ENCODE measurements at places on chromosomes 12 and 14. TPM values are rescaled to one million over a fixed set of nuclear protein-coding genes. Genes with fewer than 3 reads are reported as not detected.

GRCh38 chr12:111174251-111174960 is 194.5 kb downstream of the PHETA1 start:
- H3K27ac ChIP-seq, result no peak overlapping the region
- H3K36me3 ChIP-seq, result no peaks in the 10 kb centered on the region
- no peaks in the 10 kb centered on the region for H3K4me1 ChIP-seq
- no peak for DNase-seq
- H3K4me3 ChIP-seq, result no peak overlapping the region

- no peak overlapping the region for H3K27ac ChIP-seq
- H3K4me3 ChIP-seq, result no peak overlapping the region
- no peaks in the 10 kb centered on the region for H3K36me3 ChIP-seq
- no peaks in the 10 kb centered on the region for H3K4me1 ChIP-seq
Measured at GRCh38 chr14:94643316-94644101, 31.3 kb downstream of the SERPINA3 start.

DNA sequence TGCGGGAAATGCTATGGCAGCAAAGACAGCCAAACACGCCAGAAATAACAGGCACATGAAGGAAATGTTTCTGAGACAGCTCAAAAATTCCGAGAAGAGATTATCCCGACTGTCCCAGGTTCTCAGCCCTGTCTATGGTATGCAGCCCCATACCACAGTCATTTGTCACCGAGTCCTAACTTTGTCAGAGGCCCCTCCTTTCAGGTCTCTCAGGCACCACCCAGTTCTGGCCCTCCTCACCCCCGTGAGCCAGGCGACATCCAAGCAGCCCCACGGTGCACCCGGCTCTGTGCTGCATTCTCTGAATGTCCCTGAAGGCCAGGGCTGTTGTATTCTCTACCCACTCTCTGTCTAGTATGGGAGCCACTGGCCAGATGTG is 24.0 kb downstream of the SSH1 start:
- peak overlapping the region; percentile 92 for H3K27ac ChIP-seq
- H3K4me1 ChIP-seq, result peaks cover 81% of the 10 kb centered on the region
- H3K36me3 ChIP-seq, result no peaks in the 10 kb centered on the region
- H3K4me3 ChIP-seq, result peak overlapping the region; percentile 9

GRCh38 chr12:74393272-74393671 is 144.4 kb upstream of the ATXN7L3B start:
- H3K36me3 ChIP-seq, result no peaks in the 10 kb centered on the region

DNA sequence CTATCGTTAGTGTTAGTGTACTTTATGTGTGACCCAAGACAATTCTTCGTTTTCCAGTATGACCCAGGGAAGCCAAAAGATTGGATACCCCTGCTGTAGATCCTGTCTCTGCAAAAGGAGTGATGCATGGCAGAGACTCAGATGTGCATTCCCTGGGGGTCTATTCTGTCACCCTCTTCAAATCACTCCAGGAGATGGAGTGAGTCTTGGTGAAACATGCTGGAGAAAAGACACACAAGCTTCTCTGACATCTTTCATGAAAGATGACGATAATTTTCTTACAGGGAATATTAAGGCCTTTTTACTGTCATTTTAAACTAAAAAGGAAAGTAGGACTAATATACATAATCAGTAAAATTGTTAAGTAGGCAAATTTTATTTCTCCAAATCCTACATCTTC is 437.9 kb upstream of the SOX5 start:
- H3K27ac ChIP-seq, result no peak overlapping the region
- H3K36me3 ChIP-seq, result no peaks in the 10 kb centered on the region

Gene PTGDR
- polyA plus RNA-seq, result 0.11 TPM

- H3K27ac ChIP-seq, result peak overlapping the region; percentile 82
- no peaks in the 10 kb centered on the region for H3K36me3 ChIP-seq
- H3K4me1 ChIP-seq, result peaks cover 17% of the 10 kb centered on the region
- no peak overlapping the region for H3K4me3 ChIP-seq
Measured at GRCh38 chr14:74786796-74787315, 23.7 kb downstream of the YLPM1 start.

DNA sequence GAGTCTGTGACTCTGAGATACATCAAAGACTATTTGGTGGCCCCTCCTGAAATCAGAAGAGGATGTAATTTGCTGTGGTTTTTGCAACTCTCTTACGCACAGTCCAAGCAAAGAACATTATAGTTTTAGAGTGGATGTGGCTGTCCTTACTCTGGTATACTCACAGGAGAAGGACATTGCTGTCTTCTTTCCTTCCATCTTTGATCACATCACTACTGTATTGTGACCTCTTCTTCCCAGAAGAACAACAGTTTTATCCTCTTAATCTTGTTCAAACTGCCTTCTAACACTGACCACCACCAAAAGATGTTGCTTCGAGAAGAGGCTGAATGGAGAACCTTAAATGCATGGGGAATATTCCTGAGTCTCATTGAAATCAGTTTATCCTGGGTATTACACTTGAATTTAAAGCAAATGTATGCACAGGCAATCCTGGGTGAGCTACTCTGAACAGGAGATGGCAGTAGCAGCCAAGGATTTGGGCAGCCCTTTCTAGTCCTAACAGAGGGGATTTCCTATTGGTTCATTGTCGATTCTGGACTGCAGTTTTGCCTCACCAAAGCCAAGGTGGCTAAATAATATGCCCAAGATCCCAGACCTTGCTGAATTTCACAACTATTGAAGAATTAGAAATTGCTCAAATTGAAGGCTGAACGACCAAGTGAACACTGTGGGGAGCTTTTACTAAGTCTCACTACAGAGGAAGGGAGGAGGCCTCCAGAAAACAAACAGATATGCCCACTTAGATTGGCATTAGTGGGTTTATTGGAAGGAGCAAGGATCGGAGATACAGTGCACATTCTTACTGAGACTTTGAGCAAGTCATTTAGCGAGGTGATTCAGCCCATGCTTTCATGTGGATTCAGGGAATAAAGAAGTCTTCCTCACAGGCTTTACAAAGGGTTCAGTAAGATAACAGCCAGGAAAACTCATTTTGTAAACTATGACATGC is 282.8 kb downstream of the PAWR start:
- H3K4me3 ChIP-seq, result no peak overlapping the region
- H3K36me3 ChIP-seq, result no peaks in the 10 kb centered on the region
- no peak overlapping the region for H3K27ac ChIP-seq
- DNase-seq, result no peak
